ENCODE measurements at places on chromosomes 3 and 15.

GRCh38 chr15:56428821-56429458, 36.0 kb downstream of the MNS1 start:
- peak; percentile 12 for DNase-seq

DNA sequence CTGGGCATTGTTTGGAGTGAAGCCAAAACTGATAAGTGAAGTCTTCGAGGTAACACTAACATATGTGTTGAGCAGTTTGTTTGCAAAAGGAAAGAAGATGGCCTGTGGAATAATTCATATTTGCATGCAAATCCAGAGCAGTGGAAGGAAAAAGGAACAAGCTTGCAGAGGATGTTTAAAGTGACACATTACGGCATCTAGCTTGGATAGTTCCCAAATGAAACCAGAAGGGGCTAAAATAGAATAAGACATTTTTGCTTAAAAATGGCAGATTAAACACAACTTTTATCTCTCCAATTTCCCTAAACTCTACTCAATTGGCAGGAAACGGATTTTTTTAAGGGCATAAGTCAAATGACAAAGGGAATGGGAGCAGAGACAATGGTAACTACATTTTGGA, 25.4 kb upstream of the RYK start:
- DNase-seq = no peak

GRCh38 chr3:65883613-65884012, 155.1 kb downstream of the MAGI1 start:
- peak; percentile 15 for DNase-seq

DNA sequence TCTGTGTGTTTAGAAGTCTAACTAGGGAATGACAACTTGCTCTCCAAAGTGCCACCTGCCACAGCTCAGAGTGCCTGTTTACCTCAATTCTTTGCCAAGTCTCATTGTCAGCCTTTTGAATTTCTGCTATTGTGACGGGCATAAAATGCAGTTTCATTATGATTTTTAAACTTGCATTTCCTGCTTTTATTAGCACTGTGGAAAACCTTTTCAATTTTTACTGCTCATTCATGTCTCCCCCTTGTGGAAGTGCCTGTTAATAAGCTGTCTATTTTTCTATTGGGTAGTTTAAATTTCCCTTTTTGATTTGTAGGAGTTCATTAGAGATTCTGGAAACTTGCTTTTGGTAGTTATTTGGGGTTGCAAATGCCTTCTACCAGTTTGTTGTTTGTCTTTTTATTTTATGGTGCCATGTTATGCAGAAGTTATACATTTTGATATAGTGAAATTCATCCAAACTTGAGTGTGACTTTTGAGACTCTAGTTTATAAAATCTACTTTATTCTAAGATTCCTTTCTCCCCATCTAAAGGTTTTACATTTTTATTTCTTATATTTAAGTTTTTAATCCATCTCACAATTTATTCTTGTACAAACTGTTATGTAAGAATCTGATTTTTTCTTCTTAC, 53.9 kb upstream of the FRMD4B start:
- no peak for DNase-seq

DNA sequence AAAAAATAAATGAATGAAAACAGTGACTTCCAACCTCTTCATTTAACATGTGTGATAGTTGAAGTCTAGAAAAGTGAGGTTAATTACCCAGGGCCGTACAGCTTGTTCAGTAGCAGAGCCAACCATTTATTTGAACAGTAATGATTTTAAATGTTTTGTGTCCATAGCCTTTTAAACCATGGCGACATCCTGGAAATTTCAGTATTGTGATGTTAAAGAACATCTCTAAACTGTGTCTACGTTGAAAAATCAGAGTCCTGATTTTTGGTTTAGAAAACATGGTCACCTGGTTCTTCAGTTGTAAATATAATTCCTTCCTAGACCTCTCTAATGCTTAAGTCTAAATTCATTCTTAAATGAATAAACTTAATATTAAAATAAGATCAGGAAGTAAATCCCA, 14.2 kb downstream of the LPP start:
- DNase-seq = no peak

DNA sequence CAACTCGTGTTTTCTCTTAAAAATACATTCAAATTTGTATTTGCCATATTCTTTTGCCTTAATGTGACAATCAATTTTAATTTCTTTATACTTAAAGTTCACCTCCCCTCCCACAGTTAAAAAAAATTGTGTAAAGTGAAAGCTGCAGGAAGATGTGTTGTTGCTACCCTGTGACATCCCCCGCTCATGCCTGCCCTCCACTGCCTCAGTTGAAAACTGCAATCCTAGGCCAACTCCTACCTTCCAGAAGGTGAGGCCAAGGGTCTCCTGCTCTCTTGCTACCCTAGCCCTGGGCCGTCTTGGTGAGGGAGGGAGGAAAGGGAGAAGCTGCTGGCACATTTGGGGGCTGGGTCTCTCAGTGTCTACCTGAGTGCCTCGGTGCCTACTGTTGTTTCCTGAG, 57.0 kb upstream of the CMTM7 start:
- no peak for DNase-seq

DNA sequence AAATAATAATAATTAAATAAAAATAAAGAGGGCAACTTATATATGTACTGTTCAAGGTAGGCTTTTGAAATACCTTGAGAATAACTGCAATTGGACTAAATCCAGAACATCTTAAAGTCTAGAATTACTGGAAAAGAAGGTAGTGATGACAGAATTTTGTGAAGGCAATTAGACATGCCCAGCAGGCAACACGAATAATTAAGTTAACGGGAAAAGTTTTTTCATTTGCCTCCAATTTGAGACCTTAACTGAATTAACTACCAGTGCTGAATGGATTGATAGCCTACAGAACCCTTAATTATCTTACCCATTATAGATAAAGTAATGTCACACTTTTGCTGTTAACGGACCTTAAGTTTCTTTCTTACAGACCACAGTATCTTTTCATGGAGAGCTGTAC, 13.3 kb downstream of the COX5A start:
- no peak for DNase-seq

GRCh38 chr15:41967506-41968206, 4.7 kb downstream of the EHD4 start:
- no peak for DNase-seq

- no peak for DNase-seq
These were observed 1037.6 kb upstream of the NR2F2 start for GRCh38 chr15:95292785-95293450.
